Uterus (tissue), 4 donors: ENCODE measurements at places on chromosomes 1 and 21. TPM values are rescaled to one million over a fixed set of nuclear protein-coding genes. Genes with fewer than 3 reads are reported as not detected.

Gene MYBPHL
- total RNA-seq: not detected

Gene THBS3
- total RNA-seq: 101 TPM

Gene DNASE2B
- not detected for total RNA-seq

Gene TMEM63A
- total RNA-seq: 11.2 TPM

Gene CD53
- total RNA-seq: 1.0 TPM

Gene RCAN3
- 22.1 TPM for total RNA-seq

Gene LCE3A
- not detected for total RNA-seq

Gene FMO2
- total RNA-seq: 74.4 TPM

Gene HCRTR1
- not detected for total RNA-seq

Gene PIK3C2B
- total RNA-seq: 56.0 TPM

Gene KCNK2
- total RNA-seq: 3.8 TPM

Gene OPRD1
- not detected for total RNA-seq

Gene MROH9
- total RNA-seq: not detected
